Psoas muscle (tissue), 8 donors: ENCODE measurements at places on chromosomes 2 and 18.
A peak's percentile ranks its signal among the peaks of the same experiment; 100 is the strongest.

DNA sequence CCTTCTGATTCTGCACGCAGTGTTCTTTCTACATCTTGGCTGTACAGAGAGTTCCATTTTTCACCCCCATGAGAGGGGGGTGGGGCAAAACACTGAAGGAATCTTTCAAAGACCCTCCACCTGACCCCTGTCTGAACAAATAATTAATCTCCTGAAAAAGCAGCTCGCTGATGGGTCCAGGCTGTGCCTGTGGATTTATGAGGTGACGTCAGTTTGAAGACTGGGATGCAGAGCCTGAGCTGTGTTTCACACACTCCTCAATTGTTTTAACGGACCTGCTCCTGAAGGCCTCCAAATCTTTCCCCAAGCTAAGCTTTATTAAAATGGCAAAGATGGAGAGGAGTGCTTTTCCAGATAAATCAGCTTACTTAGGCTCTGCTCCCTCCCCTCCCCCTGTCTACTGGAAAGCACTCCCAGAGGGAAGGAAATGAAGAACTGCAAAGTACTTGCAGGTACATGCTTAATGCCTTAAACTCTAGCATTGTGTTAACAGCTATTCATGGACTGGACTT lies 390.2 kb upstream of the TNP1 start:
- no peak for DNase-seq

GRCh38 chr2:29742656-29743055 lies 178.7 kb downstream of the ALK start:
- no peak for DNase-seq

GRCh38 chr2:134550566-134551164 lies 168.1 kb downstream of the TMEM163 start:
- DNase-seq: no peak

- no peak for DNase-seq
Observed at GRCh38 chr2:58035352-58035751, 11.3 kb upstream of the VRK2 start.

- DNase-seq: no peak
Observed at GRCh38 chr2:231425811-231426703, 30.5 kb downstream of the B3GNT7 start.

DNA sequence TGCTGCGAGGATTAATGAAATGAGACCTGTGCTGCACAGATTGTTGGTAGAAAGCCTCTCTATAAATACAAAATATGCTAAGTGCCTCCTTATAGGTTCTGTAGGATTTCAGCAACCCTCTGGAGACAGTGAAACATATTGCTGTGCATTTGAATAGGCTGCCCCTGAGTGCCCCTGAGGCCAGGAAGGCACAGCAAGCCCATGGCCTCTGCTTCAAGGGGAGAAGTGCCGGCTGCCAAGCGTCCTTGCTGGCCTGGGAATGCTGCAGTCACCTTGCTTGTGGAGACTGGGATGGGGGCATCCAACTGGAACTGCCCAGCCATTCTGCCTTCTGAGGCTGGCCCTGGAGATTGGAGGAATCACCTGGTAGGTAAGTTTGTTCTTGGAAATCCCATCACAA lies 397.2 kb upstream of the SMIM21 start:
- no peak for DNase-seq

DNA sequence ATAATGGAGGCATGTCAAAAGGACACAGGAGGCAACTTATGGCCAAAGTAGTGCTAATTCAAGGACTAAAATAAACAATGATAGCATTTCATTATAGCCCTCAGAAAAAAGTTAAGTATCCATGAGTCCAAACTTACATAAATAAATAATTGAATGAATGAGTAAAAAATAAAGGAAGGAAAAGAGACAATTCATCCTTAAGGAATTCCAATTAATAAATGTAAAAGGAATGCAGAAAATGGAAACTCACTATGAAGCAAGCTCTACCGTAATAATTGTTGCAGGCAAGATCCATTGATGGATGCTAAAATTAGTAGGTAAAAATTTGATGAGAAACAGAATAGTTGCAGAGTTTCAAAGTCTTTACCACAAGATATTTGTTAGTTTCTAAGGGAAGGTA lies 88.2 kb upstream of the RAPGEF4 start:
- DNase-seq: no peak

GRCh38 chr18:159933-160332 lies 1.6 kb downstream of the USP14 start:
- DNase-seq: no peak

DNA sequence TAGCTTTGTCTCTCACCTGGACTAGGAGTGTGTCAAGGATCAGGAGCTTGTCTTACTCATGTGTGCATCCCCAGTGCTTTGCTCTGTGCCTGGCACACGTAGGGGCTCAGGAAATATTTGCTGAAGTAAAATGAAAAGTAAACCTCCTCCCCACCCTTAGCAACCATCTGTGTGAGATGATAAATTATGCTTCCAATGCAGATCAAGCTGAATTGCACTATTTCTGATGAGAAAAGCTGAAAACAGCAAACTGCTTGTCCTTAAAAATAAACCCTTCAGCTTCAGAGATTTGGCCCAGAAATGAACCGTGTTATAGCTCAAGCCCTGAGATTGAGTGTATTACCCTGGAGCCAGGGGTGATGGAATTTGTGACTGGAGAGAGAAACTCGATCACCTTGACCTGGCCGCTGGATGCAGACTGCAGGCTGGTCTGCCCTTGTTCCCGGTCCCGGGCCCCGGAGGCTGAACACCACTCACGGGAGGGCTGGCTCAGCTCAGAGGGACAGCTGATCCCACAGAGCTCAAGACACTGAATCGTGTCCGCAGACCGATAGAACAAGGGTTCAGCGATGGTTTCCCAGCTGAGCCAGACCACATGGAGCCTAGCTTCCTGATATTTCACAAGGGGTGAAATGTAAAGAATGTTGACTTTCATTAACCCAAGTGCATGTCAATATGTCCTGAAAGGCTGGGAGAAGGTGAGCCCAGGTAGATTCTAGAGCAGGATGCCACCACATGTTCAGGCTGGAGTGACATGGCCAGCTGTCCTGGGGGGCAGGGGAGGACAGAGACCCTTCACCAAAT lies 50.5 kb downstream of the DDX1 start:
- DNase-seq: no peak

GRCh38 chr2:27041752-27042151 lies 9.0 kb downstream of the TMEM214 start:
- peak; percentile 58 for DNase-seq
